ENCODE measurements at places on chromosomes 12 and 14. TPM values are rescaled to one million over a fixed set of nuclear protein-coding genes. Genes with fewer than 3 reads are reported as not detected.

- H3K36me3 ChIP-seq, result no peaks in the 10 kb centered on the region
- H3K27me3 ChIP-seq, result no peaks in the 10 kb centered on the region
- H3K4me3 ChIP-seq, result no peak overlapping the region
- DNase-seq, result no peak
These were observed 25.0 kb downstream of the SYNDIG1L start for GRCh38 chr14:74400919-74401503.

DNA sequence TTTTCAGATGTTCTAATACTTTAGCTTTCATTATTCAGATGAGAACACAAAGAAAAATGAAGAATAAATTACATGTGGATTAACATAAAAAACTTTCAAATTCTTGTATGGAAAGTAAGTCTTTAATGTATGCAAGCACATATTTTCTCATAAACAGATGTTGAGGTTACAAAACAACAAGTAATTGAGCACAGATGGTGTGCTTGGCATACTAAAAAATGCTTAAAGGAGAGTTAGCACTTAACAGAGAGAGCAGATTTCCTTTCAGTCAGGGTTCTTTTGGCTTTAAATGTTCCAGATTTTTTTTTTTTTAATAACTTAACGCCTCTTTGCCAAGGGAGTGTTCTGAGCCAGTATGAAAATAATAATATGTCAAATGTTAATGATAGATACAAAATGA, 96.0 kb downstream of the RASSF9 start:
- H3K4me1 ChIP-seq, result no peaks in the 10 kb centered on the region
- no peak overlapping the region for H3K4me3 ChIP-seq
- H3K27ac ChIP-seq, result no peak overlapping the region

GRCh38 chr12:121767525-121768016, 25.9 kb downstream of the RHOF start:
- H3K27me3 ChIP-seq, result no peaks in the 10 kb centered on the region
- no peaks in the 10 kb centered on the region for H3K36me3 ChIP-seq
- DNase-seq, result no peak

- DNase-seq, result no peak
- H3K4me1 ChIP-seq, result no peaks in the 10 kb centered on the region
- H3K36me3 ChIP-seq, result no peaks in the 10 kb centered on the region
These were observed 152.0 kb downstream of the BCAT1 start for GRCh38 chr12:24796876-24797275.

- no peak for DNase-seq
- peak overlapping the region; percentile 79 for H3K27ac ChIP-seq
These were observed 995 bp downstream of the TNFRSF1A start for GRCh38 chr12:6340745-6341416.

DNA sequence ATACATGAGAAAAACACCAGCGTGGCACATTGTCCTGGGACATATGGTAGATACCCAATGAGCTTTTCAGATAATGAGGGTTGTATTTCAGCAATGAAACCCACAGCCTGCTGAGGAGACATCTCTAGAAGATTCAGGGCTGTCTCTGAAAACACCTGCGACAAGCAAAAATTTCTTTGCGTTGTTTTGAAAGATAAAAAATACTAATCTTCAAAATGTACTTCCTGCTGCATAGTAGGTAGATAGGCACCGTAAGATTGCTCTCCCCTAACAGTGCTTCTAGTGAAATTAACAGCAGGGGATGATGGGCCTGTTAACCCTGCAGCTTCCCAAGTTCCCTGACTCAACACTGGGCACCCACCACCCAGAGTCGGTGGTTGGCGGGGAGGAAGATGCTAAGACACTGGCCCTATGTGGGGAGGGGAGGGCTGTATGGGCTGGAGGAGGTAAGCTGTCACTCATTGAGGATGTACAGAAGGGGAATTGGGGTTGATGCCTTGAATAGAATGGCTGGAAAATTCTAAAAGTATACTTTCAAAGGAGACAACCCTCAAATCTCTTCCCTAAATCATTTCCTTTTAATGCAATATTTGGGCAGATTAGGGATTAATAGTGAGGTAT, 20.0 kb downstream of the ZFP36L1 start:
- no peak overlapping the region for H3K4me3 ChIP-seq
- H3K4me1 ChIP-seq, result no peaks in the 10 kb centered on the region
- H3K27ac ChIP-seq, result no peak overlapping the region
- no peaks in the 10 kb centered on the region for H3K27me3 ChIP-seq
- DNase-seq, result no peak
- no peaks in the 10 kb centered on the region for H3K36me3 ChIP-seq

The KRT80 gene
- 9.1 TPM for polyA plus RNA-seq

The NCKAP5L gene
- 18.3 TPM for polyA plus RNA-seq
